ENCODE measurements at places on chromosomes 11 and 22.

DNA sequence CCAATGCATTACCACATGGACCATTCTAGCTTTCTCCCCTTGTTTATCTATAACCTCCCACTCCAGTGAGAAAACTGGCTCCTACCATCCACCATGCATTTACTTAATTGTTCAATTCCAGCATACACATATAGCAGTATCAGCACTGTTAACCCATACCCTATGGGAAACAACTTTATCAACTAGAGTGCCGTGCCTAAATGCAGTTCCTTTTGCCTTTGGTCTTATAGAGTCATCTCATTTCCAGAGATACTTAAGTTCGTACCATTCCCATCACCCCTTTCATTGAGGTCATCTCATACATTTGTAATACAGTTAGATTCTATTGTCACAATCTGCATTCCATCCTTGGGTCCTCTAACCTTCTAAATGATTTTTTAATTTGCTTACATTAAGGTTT, 86.9 kb downstream of the PARVA start:
- no peak for DNase-seq

- DNase-seq, result no peak
Measured at GRCh38 chr11:34586488-34587281, 34.2 kb upstream of the EHF start.

DNA sequence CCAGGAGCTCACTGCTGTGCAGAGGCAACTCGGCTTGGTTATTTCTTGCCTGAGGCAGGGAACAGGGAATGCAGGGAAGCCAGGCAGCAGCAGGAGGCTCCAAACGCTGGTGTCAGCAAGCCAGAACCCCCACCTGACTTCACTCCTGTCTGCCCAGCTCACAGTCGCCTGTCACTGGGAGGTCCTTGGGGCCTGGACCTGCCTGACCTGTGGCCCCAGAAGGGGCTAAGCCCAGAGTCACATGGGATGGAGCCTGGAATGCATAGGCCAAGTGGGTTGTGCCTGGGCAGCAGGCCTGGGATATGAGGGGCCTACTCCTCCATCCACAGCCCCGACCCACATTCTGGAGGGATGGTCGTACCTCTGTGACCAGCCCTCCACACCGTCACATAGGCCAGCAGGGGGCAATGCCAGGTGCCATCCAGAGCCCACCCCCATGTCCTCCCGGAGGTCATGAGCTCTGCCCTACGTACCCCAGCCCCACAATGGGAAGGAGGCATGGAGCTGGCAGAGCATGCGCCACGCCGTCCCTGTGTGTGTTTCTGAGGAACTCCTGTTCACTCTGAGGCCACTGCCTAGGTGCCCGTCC, 5.2 kb downstream of the RASSF7 start:
- no peak for DNase-seq

- peak; percentile 80 for DNase-seq
Measured at GRCh38 chr22:38257181-38257580, 15.6 kb downstream of the TMEM184B start.

GRCh38 chr22:37063431-37064420, 12.2 kb downstream of the KCTD17 start:
- no peak for DNase-seq

DNA sequence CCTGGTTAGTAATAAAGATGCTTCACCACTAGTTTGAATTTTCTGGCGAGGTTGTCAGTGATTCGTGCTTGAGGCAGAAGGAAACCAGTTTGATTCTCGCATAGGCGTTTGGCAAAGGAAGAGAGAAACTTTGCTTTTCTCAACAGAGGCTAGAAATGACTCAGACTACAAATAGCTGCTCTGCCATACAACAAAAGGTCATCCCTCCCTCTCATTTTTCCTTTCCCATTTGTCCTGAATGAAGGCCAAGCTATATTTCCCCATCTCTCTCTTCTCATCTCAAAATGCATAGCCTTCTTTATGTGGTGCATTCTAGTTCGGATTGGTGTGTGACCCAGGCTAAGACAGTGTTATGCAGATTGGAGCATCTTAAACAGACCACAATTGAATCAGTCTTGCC, 741.4 kb downstream of the NTM start:
- DNase-seq, result peak; percentile 84

- DNase-seq, result no peak
Measured at GRCh38 chr11:134764367-134764766, 352.3 kb upstream of the B3GAT1 start.

GRCh38 chr11:32044158-32044863, 46.6 kb upstream of the RCN1 start:
- no peak for DNase-seq

DNA sequence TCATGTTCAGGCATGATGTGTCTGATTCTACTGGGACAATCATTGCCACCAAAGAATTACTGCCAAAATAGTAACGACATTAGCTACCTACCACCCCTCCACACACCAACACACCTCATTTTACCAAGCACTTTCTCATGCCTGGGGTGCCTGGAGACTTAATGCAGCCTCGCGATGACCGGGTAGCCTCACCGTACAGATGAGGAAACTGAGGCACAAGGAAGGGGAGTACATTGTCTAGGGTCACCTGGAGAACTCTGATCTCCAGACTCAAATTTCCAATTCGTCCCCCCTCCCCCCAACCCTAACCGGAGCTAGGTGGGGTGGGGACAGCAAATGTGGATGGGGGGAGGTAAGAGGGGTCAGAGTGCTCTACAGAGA, 2.7 kb upstream of the RTN4RL2 start:
- no peak for DNase-seq

DNA sequence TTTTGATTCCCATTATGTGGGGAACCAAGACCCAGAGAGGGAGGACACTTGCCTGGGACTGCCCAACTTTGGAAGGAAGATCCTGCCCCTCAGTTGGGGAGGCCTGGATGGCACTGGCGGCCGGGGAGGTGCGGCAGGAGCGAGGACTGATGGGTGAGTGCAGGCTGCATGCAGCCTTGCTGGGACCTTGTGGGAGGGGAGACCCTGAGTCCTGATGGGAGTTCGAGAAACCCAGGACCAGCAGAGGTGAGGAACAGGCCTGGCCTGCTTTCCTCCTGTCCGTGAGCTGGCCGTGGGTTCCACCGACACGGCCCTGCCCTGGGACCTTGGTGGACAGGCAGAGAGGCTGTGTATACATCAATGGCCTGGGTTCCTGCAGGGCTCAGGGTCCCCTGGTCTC, 19.3 kb upstream of the SMIM38 start:
- no peak for DNase-seq

- peak; percentile 88 for DNase-seq
Measured at GRCh38 chr22:38461414-38462081, 6.3 kb upstream of the KDELR3 start.

- no peak for DNase-seq
Measured at GRCh38 chr11:45343444-45343843, 57.3 kb upstream of the SYT13 start.

DNA sequence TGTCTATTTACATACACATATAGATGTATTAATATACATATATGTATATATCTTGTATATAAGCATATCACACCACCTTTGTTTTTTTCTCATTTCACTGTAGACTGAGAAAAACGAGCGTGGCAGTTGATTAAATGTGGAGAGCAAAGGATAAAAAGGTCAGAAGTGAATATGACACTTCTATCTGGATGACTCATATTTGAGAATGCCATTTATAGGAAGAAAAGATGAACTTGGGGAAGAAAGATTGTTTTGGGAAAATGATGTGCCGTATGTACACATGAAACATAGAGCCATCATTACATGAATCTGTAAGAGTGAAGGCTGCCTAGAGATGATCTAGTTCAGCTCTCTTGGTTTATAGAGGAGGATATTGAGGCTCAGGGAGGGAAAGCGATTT, 28.7 kb downstream of the AMOTL1 start:
- DNase-seq, result peak; percentile 34

DNA sequence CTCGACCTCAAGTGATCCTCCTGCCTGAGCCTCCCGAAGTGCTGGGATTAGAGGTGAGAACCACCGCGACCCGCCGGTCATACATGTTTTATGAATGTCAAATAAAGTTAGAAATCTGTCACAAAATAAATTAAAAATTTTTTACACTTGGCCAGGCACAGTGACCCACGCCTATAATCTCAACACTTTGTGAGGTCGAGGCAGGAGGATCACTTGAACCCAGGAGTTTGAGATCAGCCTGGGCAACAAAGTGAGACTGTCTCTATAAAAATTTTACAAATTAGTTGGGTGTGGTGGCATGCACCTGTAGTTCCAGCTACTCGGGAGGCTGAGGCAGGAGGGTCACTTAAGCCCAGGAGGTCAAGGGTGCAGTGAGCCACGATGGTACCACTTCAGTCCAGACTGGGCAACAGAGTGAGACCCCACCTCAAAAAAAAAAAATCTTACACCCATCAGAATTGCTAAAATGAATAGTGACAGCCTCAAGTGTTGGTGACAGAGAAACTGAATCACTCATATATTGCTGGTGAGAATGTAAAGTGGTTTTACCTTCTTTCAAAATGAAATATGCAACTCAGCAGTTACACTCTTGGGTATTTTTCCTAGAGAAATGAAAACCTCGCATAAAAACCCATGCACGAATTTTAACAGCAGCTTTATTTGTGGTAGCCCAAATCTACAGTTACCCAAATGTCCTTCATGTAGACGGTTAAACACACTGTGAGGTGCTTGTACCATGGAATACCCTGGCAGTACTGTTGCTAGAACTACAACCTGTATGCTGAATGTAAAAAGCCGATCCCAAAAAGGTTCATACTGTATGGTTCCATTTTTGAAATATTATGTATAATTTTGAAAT, 55.4 kb downstream of the MED15 start:
- DNase-seq, result no peak

DNA sequence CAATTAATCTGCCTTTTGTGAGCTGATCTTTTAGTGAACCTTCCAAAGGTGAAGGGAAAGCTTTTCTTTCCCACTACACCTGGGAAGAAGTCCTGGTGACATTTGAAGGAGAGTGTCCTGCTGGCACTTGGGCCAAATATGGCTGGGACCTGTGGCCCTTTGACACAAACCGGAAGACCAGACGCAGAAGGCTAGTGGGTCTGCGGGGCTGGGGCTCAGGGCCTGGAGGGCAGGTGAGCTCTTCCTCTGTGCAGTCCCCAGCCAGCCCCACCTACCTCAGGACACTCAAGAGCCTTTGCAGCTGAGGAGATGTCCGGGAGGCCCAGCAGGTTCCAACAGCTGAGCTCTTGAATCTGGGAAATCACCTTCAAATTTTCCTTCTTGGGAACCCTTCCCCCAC, 138.0 kb upstream of the THY1 start:
- no peak for DNase-seq
